ENCODE measurements at places on chromosomes 6 and 20. TPM values are rescaled to one million over a fixed set of nuclear protein-coding genes. Genes with fewer than 3 reads are reported as not detected.

Gene SIRPB2
- polyA plus RNA-seq = 0.39 TPM

Gene FLRT3
- 0.31 TPM for polyA plus RNA-seq

Gene COL10A1
- polyA plus RNA-seq = not detected

Gene PAX1
- 0.34 TPM for polyA plus RNA-seq

Gene ULBP2
- polyA plus RNA-seq = 0.59 TPM

Gene THBS2
- 0.62 TPM for polyA plus RNA-seq

Gene SRPK1
- 12.2 TPM for polyA plus RNA-seq

Gene HDGFL1
- not detected for polyA plus RNA-seq

Gene CRYBG1
- polyA plus RNA-seq = 0.43 TPM

Gene GRM4
- polyA plus RNA-seq = not detected

Gene PNLDC1
- 0.09 TPM for polyA plus RNA-seq

Gene MOXD1
- polyA plus RNA-seq = not detected

Gene GABRR2
- polyA plus RNA-seq = 4.3 TPM

Gene HSF2
- polyA plus RNA-seq = 7.0 TPM

Gene ID4
- polyA plus RNA-seq = 0.67 TPM

Gene PRPH2
- 2.8 TPM for polyA plus RNA-seq

Gene IMPG1
- not detected for polyA plus RNA-seq
